Stromal cell of bone marrow (primary cell): ENCODE measurements at places on chromosomes 12 and 14.
A peak's percentile ranks its signal among the peaks of the same experiment; 100 is the strongest.

DNA sequence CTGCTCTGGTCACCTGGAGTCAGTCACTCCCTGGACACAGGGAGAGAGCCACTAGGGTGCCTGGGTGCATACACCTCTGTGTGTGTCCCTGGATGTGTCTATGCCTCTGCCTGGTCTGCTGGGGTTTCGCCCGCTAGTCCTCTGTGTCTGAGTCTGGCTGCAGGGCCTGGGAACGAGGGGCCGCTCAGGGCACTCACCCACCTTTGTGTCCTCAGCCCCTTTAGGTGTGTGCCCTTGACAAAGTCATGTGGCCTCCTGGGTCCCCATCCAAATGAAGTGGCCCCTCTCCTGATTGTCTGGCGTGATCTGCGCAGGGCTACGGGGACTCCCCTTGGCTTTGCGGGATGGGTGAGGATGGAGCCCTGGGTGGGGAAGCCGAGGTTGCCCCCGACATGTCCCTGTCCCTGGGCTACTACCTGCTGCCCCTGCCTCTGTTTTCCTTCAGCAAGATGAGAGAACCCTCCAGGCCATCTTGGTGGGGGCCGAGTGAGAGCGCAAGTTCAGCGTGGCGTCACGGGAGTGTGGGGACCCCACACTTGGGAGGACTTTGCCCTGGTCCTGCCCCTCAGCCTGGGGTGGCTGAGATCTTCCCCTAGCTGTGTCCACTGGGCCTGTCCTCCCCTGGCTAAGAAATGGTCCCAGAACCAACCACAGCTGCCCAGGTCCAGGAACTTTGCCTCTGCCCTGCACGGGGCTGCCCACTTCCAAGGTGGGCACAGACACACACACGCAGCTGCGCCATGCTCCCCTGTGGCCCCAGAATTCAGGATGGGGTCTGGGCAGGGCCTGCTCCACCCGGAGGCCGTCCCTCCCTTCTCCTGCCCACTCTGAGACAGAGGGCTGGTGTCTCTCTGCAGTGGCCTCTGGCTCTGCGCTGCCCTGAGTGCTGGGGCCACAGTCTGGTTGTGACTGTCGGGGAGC is 2.7 kb upstream of the AHNAK2 start:
- DNase-seq: no peak

GRCh38 chr12:53061404-53062010 is 11.6 kb downstream of the TNS2 start:
- no peak for DNase-seq

GRCh38 chr12:989051-989450 is 2.0 kb upstream of the ERC1 start:
- no peak for DNase-seq

- no peak for DNase-seq
Observed at GRCh38 chr12:123153906-123154305, 3.0 kb upstream of the PITPNM2 start.

GRCh38 chr12:47783024-47783755 is 10.2 kb downstream of the SLC48A1 start:
- DNase-seq: no peak

GRCh38 chr14:91413547-91414474 is 3.8 kb downstream of the CCDC88C start:
- DNase-seq: no peak

GRCh38 chr12:110312581-110313360 is 31.7 kb downstream of the ATP2A2 start:
- peak; percentile 25 for DNase-seq

- peak; percentile 77 for DNase-seq
Observed at GRCh38 chr12:122437656-122438121, 15.2 kb upstream of the CLIP1 start.

- DNase-seq: no peak
Observed at GRCh38 chr12:54337854-54338650, 13.1 kb downstream of the COPZ1 start.

DNA sequence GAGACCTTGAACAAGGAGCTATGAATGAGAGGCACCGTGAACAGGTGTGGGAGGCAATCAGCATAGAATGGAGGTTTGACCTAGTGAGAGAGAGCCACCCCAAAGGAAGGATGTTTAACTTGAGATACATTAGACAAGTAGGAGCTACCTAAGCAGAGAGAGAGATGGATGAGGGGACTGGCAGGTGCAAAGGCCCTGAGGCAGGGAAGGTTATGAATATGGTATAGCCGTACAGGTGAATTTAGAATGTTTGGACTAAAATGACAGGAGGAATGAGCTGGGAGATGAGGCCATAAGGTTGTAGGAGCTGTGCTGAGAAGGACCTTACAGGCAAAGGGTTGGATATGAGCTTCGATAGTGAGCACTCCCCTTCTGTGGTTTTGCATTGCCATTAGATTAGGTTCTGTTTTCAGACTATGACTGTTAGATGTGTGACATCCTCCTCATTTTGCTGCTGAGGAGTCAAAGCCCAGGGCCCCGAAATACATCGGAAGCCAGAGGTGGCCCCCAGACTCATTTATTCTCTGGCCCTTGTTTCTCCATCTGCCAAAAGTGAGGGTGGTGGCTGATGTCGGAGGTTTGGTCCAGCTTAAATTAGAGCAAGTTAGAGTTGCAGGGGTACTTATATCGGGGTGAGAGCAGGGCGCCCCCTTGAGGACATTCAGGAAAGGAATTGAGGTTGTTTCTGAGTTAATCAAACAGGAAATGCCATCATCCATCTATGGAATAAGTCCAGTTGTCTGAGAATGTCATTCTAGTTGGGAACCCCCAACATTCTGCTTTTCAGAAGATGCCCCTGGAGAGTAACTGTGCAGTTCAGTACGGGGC is 29.4 kb downstream of the SLC24A4 start:
- no peak for DNase-seq

DNA sequence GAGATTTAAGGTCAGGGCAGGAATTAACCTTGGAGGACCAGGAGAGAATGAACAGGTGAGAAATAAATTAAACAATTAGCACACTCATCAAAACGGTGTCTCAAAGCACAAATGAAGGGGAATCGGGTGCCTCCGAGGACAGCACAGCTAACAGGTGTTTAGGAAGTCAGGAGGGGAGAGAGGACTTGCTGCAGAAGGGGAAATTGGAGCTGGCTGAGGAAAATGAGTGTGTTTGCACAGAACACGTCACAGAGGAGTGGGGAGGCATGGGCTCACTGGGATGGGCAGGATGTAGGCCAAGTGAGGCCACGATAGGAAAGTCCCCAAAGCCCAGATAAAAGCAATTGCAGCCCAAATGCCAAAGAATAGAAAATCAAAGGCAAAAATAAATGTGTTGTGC is 121.7 kb downstream of the ZNF664 start:
- no peak for DNase-seq
